GDM1 (cell line): ENCODE measurements at places on chromosomes 16 and 17.
A peak's percentile ranks its signal among the peaks of the same experiment; 100 is the strongest.

DNA sequence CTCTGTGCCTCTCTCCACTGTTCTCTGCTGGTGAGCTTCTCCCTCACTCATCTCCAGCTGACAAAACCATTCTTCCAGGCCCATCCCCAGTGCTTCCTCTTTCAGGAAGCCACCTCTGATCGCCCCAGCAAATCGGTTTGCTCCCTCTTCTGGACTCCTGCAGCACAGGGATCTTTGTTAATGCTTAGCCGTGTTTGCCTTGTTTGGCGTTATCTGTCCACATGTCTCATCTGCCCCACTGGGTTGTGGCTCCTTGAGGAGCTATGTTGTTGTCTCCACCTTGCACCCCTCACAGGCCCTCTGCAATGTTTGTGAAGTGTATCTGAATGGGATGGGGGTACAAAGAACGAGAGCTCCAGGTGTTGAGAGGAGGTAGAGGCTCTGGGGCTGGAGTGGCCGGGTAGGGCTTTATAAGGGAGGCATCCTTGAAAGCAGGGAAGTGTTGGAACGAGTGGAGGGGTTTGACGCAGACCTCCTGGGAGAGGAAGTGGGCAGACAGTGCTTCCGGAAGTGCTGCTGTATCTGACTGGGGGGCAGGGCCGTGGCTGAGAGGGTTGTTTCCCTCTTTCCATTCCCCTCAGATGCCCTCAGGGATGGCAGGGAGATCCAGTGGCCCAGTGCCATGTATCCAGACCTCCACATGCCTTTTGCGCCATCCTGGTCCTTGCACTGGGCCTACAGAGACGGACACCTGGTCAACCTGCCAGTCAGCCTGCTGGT lies 27.8 kb downstream of the CASKIN2 start:
- peak; percentile 81 for DNase-seq

- no peak for DNase-seq
Measured at GRCh38 chr16:20760346-20760745, 3.5 kb upstream of the ACSM3 start.

GRCh38 chr17:74325743-74326379 lies at the start of gene KIF19:
TSS of gene KIF19 (plus strand) at chr17:74326226. CDS start at chr17:74326350, 124 bp downstream.
- DNase-seq, result no peak

DNA sequence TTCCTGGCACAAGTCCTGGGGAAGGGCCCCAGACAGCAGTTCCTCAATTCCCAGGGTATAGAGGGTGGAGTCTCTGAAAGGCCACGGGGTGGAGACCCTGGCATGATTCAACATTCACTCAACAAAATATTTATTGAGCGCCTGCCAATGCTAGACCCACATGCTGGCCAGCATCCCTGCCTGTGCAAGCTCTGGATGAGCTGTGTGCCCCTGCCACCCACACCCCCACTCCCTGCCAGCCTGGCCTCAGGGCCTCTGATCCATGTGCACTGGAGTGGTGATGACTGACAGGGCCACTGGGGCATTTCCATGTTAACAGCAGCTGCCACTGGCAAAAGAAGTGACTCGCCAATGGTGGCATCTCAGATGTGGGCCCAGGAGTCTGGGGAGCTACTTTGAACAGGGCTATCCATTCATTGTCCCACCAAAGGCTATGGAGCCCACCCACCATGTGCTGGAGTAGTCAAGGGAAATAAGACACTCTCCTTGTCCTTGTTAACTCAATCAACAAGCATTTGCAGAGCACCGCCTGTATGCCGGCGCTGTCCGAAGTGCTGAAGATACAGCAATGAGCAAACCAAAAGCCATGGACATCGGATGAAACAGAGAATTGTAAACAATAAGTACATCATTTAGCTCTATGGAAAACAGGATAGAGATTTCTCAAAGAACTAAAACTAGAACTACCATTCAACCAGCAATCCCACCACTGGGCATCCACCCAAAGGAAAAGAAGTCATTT lies 3.0 kb upstream of the PRSS22 start:
- DNase-seq, result no peak

GRCh38 chr17:9509236-9509816 lies 66.3 kb downstream of the STX8 start:
- DNase-seq, result no peak

DNA sequence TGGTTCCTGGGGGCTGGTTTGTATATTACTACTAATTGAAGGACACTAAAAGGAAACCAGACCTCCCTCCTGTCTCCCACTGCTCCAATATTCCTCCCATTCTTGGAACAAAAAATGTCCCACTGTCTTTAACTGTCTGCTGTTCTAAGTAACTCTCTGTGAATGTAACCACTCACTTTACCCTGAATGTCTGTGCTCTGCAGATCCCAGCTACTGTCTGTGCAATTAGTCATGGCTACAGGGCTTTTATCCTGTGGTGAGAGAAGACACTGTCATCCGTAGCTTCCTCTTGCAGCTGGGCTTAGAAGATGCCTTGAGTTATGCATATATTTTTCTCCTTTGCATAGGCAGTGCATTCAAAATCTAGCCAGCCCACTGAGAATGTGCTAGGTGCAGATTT lies 853.8 kb downstream of the CDH8 start:
- DNase-seq, result no peak
